A549 treated with RU486 at 1 μM for 4 hours (cell line): ENCODE measurements at places on chromosomes 4 and X. TPM values are rescaled to one million over a fixed set of nuclear protein-coding genes. Genes with fewer than 3 reads are reported as not detected.

Gene ODAPH
- total RNA-seq, result 0.28 TPM in 1 of 5 replicates, not detected in the others

Gene KCND1
- 0.77 to 1.4 TPM (median 1.2 TPM) in 5 replicates for total RNA-seq

Gene RHOXF2
- not detected in 5 replicates for total RNA-seq

Gene MAB21L2
- total RNA-seq, result not detected in 5 replicates

Gene IQCM
- total RNA-seq, result not detected in 5 replicates

Gene KLHL34
- not detected in 5 replicates for total RNA-seq

Gene GPAT3
- 37.8 to 51.1 TPM (median 48.3 TPM) in 5 replicates for total RNA-seq

Gene MRFAP1L1
- 27.9 to 38.9 TPM (median 34.3 TPM) in 5 replicates for total RNA-seq

Gene ZNF157
- total RNA-seq, result not detected in 5 replicates

Gene SYP
- 2.2 to 3.3 TPM (median 2.8 TPM) in 5 replicates for total RNA-seq

Gene MID2
- 6.1 to 10.6 TPM (median 6.7 TPM) in 5 replicates for total RNA-seq

Gene CDX4
- not detected in 5 replicates for total RNA-seq

Gene TLR2
- total RNA-seq, result 0.08 to 0.37 TPM (median 0.18 TPM) in 4 of 5 replicates, not detected in the other
